Stimulated activated CD8-positive, alpha-beta memory T cell treated with anti-CD3 and anti-CD28 coated beads, Interleukin-15, amount 100 ng/mL, for 1 hour (primary cell): ENCODE measurements at places on chromosomes 12 and 14.

GRCh38 chr12:49109641-49110463 lies 795 bp downstream of the LMBR1L start:
- no peak for DNase-seq

GRCh38 chr12:95805864-95806671 lies 15.5 kb upstream of the NTN4 start:
- DNase-seq, result no peak

- peak; percentile 32 for DNase-seq
Observed at GRCh38 chr14:24605435-24606190, 3.9 kb downstream of the GZMH start.

DNA sequence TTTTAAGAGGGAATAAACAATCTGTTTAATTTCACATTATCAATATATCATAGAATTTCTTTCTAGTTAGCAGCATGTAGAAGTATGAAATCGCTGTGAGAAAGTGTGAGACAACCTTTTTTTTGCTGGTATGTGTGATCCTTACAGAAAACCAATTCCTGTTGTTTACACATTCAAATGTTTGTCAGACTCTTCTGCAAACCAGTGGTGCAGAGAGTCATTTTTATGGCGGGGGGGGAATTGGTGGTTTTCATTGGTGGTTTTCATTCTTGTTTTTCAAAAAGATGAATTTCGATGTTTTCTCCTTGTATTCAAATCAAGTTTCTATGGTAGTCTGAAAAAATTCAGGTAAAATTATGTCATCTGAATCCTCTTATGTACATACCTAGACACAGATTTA lies 57.8 kb downstream of the SLC25A21 start:
- no peak for DNase-seq

GRCh38 chr14:92886337-92886736 lies 36.6 kb upstream of the CHGA start:
- DNase-seq, result no peak

- DNase-seq, result no peak
Observed at GRCh38 chr12:121522971-121523370, 57.9 kb downstream of the KDM2B start.

DNA sequence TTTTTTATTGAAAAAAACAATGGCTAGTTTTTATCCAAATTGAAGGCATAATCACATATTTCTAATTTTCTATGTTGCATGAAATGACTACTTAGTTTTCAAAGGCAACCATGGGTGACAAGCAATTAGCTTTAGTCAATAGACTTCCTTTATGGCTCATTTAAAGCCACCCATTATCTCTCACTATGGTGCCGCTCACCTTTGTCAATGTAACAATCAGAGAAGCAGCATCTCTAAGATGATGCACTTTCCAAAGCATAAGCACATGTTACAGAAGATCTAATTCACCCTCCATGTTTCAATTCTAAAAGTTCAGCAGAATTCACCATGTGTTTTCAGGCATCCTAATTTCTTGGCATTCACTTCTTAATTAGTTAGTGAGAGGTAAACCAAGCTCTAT lies 166.6 kb upstream of the RPL10L start:
- no peak for DNase-seq

GRCh38 chr12:75813072-75813471 lies 218.5 kb downstream of the PHLDA1 start:
- no peak for DNase-seq

- DNase-seq, result no peak
Observed at GRCh38 chr14:96626916-96627315, 124.7 kb downstream of the PAPOLA start.

DNA sequence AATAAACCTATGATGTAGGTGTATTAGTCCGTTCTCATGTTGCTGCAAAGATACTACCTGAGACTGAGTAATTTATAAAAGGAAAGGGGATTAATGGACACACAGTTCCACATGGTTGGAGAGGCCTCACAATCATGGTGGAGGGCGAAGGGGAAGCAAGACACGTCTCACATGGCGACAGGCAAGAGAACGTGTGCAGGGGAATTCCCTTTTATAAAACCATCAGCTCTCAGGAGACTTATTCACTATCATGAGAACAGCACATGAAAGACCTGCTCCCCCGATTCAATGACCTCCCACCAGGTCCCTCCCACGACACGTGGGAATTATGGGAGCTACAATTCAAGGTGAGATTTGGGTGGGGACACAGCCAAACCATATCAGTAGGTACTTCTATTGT lies 58.7 kb upstream of the DICER1 start:
- no peak for DNase-seq

GRCh38 chr12:98606359-98606988 lies 13.0 kb downstream of the SLC25A3 start:
- DNase-seq, result no peak

DNA sequence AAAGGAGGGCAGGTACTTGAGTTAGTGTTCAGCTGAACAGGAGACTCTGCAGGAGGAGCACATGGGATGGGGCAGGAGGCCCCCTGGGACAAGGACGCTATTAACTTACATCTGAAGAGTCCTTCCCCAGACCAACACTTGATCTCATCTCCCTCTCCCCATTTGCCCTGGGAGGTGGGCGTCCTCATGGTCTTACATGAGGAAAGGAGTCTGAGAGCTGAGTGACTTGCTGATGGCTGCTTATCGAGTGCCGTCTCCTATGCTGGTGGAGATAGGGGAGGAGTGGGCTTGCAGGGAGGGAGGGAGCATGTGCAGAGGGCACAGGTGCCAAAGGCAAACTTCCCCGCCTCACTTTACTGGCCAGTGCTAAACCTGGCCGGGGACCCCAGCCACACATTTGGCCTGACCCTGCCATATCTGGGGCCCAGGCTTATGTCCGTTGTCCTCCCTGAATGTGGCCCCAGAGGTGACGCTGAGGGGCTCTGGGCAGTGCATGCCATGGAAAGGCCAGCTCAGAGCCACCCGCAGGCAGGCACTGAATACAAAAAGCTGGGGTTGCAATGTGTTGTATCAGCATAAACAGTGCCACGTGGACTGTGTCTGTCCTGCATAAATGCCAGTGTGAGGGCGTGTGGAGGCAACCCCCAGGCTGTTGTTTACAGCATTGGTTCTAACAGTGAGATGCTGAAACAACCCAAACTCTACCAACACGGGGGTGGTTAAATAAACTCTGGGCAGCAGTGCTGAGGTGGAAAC lies 29.4 kb downstream of the FAIM2 start:
- DNase-seq, result no peak

- DNase-seq, result no peak
Observed at GRCh38 chr12:25962932-25963525, 4.5 kb downstream of the RASSF8 start.

DNA sequence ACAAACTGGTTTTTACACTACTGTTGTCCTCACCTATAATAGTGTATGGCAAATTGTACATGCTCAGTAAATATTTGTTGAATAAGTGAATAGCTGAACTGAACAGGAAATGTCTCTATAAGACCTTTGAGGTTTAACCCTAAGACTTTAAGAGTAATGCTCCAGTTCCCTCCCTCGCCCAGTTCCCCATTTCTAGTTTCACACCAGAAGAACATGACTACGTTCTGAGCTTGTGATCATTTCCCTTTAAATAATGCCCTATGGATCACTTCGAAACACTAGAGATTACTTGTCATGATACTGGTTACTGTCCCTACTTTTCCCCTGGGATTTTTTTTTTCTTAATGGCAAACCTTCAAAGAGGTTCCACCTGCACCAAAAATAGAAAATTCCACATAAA lies 69.3 kb downstream of the PRKD1 start:
- no peak for DNase-seq

DNA sequence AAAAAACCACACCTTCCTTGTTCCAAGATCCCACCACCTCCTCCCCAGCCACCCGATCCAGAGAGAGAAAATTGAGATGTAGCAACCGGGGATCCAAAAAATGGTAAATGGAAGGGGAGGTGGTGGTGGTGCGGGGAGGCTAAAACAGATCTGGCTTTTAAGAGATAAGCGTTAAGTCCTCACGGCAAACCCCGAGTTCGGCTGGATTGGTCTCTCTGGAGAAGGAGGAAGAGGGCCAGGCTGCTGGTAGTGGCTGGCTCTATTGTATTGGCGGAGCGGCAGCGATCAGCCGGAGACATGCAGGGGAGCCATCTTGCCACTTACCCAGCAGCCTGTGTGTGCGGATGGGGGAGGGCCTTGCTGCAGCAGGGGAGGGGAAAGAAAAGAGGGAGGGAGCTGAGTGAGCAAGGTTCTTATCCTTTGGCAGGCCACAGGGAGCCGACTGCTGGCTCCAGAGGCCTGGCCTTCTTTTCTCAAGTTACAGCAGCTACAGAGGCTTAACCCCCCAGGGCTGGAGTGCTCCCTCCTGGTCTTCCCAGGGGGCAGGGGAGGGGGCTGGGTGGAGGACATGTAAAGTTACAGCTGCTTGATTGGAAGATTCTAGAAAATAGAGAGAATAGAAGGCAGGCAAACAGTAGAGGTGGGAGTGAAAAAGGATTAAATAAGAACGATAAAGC lies 14.1 kb upstream of the CDH24 start:
- DNase-seq, result peak; percentile 56

- DNase-seq, result no peak
Observed at GRCh38 chr14:90601563-90601962, 204.7 kb downstream of the CALM1 start.

DNA sequence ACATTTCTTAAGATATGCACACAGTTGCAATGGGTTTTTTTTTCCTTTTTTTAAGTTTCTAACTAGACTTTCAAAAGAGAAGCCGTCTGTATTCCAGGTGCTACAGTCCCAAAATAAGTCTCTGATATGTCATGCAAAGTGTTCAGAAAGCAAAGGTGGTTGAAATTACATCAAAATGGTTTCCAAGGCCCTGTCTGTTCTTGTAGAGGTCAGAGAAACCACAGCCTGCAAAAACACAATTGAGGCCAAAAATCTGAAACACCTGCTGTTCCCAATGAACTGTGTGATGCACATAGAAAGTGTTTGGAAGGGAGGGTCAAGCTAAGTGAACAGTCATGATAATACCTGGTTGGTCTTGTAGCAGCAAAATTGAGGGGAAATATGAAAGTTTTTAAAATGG lies 91.0 kb downstream of the VRK1 start:
- no peak for DNase-seq

GRCh38 chr12:111209811-111210210 lies 159.1 kb downstream of the PHETA1 start:
- DNase-seq, result no peak

DNA sequence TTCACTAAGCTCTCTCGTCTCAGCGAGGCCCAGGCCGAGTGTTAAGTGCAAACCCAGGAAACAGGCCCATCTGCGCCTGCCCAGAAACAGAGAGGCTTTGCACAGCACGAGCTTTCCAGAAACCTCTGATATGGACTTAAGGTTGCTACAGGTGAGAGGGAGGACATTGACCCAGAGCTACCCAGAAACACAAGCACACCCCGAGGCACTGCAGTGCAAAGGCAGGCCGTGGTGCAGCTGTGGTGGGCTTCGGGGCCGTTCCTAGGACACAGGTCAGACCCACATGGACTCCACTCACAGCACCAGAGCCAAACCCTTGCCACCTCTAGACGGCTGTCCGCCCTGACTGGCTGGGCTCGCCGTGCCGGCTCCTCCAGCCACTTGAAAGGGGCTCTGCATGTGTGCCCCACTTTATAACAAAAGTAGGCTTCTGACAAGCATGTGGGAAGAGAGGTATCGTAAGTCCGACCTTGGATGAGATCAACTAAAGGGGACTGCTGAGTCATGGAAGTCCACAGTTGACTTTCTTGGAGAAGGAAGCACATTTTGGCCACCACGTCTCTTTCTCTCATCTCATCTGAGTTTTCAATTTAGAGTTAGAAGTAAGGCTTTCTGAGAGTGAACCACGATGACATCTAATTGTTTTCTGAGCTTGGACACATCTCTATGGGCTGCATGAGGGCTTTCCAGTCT lies 38.2 kb downstream of the CACNA2D4 start:
- no peak for DNase-seq

- no peak for DNase-seq
Observed at GRCh38 chr14:67852926-67853604, 33.5 kb downstream of the RAD51B start.

GRCh38 chr12:117986705-117987469 lies 18.1 kb upstream of the KSR2 start:
- DNase-seq, result no peak

- DNase-seq, result no peak
Observed at GRCh38 chr14:96380735-96381134, 11.2 kb upstream of the AK7 start.

DNA sequence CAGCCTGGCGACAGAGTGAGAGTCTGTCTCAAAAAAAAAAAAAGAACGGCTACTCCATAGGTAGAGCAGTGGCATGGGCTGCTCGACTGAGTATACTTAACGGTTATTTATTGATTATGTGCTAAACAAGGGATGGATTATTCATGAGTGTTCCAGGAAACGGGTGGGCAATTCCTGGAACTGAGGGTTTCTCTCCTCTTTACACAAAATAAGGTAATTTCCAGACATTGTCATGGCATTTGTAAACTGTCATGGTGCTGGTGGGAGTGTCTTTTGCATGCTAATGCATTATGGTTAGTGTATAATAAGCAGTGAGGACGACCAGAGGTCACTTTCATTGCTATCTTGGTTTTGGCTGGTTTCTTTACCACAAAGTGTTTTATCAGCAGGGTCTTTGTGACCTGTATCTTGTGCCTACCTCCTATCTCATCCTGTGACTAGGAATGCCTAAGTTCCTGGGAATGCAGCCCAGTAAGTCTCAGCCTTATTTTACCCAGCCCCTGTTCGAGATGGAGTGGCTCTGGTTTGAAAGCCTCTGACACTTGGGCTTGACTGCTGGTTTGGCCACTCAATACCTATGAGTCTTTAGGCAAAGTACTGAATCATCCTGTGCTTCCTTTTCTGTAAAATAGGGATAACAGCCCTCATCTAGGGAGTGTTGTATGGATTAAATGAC lies 3.2 kb downstream of the DGLUCY start:
- no peak for DNase-seq

DNA sequence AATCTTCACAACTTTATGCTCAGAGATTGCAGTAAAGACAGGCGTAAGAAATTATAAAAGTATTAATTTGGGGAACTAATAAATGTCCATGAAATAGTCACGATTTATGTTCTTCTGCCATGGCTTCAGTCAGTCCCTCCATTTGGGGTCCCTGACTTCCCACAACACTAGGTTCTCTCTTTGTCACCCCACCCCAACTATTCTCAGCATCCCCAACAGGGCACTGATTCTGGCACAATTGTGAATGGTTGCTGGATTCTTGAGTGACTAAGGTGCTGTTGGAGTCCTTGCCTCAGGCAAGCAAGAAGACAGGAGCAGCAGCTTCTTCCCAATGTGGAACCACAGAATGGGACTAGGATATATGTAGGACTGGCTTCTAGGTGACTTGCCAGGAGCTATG lies 15.3 kb downstream of the KRT76 start:
- no peak for DNase-seq

- DNase-seq, result no peak
Observed at GRCh38 chr14:104801520-104802393, 856 bp downstream of the ZBTB42 start.

DNA sequence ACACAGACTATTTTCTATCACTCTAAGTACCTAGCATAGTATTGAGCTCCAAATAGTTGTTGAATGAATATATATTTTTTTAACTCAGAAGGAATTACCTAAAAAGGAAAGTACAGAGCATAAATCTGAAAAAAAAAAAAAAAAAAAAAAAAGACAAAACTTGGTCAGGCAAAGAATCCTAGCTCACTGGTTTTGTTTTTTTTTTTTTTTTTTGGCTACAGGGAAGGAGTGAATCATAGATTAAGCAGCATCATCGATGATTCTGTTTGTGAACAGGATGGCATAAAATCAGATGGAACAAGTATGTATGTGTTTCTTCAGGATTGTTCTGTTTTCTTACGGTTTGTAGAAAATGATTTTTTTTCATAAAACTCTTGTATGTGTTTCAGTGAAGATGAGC lies 66.1 kb upstream of the BCAT1 start:
- no peak for DNase-seq
